Amniotic epithelial cell (primary cell): ENCODE measurements at places on chromosomes 3 and 15.

GRCh38 chr15:72231833-72232478 is 966 bp upstream of the PKM start:
- DNase-seq, result peak; percentile 79

- no peak for DNase-seq
These were observed 66.6 kb downstream of the GAP43 start for GRCh38 chr3:115689928-115690327.

GRCh38 chr3:70488131-70488530 is 175.7 kb upstream of the MDFIC2 start:
- DNase-seq, result no peak

DNA sequence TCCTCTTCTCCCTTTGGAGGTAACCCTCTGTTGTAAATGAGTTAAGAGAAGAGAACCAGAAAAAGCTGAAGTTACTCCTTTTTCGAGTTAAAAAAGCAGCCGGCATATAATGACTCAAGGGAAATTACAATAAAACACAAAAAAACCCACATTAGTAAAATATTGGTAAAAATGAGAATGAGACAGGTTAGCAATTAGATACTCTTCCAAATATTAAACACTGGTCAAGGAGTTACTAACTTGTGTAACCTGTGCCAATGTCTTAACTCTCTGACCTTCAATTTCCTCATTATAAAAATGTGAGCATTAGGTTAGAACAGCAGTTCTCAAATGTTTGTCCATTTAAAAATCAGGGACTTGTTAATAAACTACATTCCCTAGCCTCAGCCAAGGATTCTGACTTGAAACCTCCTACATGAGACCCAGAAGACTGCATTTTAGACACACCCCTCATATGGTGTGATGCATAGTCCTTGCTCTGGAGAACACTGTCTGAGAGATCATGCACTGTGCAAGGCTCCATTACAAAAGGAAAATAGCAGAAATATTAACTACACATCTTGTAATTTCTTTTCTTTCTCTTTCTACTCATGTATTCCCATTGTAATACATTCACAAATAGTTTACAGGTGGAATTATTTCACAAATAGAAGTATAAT is 42.7 kb upstream of the TOP2B start:
- DNase-seq, result no peak

GRCh38 chr3:45446706-45447105 is 58.3 kb downstream of the LARS2 start:
- no peak for DNase-seq

GRCh38 chr3:73504239-73504638 is 120.5 kb downstream of the PDZRN3 start:
- DNase-seq, result no peak
